NCI-H524 (cell line): ENCODE measurements at places on chromosomes 2 and 18.

DNA sequence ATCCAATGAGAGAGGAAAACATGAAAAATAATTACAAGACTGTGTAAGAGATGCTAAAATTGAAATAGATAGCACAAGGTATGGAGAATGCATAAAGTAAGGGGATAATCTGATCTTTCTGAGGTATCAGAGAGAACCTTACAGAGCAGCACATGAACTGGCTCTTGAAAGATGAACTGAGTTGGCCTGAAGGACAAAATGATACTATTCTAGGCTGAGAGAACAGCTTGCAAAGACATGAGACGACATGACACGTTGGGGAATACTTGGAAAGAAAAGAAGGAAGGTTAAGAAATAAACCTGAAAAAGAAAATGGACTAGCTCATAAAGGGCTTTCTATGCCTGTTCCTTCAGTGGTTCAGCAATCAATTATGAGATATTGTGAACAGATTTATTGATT lies 152.7 kb upstream of the MYO3B start:
- DNase-seq: no peak

DNA sequence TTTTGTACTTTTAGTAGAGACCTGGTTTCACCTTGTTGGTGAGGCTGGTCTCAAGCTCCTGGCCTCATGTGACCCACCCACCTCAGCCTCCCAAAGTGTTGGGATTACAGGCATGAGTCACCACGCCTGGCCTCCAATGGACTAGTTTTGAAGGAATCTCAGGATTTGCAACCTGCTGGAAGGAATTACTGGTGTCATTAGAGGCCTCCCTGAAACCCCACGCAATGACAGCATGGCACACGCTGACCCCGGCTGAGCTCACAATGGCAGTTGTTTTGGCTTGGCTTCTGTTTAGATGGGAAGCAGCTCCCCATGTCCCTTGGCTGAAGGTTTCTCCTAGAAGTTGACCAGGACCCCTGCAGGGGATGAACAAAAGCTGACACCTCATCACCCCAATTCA lies 23.1 kb upstream of the COPS8 start:
- no peak for DNase-seq

GRCh38 chr2:203803053-203803429 lies 64.5 kb upstream of the CTLA4 start:
- DNase-seq: no peak

- DNase-seq: no peak
Measured at GRCh38 chr2:121103960-121104359, 181.0 kb downstream of the TFCP2L1 start.

GRCh38 chr2:59752071-59752470 lies 801.4 kb downstream of the BCL11A start:
- no peak for DNase-seq

DNA sequence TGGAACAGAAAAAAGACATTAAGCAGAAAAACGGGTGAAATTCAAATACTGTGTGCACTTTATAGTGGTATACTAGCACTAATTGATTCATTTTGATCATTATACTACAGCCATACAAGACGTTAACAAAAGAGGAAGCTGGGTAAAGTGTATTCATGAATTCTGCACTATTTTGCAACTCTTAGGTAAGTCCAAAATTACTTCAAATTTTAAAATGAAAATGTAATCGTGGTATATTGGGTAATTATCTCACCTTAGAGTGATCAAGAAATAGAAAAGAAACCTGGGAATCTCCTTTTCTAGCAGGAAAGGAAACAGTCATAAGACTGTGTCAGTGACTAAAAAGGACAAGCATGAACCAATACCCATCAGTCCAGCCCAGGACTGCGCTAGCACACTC lies 5.4 kb downstream of the TGFBRAP1 start:
- DNase-seq: no peak

DNA sequence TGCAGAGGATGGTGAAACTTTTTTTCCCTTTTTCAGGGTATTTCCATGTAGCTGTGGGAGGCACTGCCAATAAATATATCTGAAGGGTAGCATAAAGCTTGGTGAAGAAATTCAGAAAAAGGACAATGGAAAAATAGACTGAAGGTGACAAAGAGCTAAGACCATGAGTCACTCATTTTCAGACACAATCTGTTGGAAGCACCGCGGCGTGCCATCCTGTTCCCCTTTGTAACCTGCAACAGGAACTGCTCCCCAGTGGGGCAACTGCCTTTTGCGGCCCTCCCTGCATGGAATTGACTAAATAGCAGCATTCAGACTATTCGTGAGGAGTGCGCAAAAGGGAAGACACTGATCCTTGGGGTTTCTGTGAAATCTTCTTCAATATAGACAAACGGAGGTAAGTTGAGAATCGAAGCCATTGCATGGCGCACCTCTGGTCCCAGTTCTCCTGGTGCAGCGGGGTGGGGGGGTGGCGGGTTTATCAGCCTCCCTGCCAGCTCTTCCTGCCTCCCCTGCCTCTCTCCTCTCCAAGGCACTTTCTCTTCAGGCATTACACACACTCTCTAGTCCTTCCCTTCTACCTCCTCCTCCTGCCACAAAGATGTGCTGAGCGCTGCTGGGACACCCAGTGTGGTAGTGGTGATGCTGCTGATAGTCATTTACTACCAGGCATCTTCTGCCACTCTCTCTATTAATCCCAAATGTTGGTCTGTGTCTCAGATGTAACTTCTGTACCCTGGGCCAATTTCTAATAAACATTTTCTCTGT lies 126.2 kb upstream of the TMEM200C start:
- no peak for DNase-seq

- no peak for DNase-seq
Measured at GRCh38 chr2:75315436-75315835, 116.1 kb upstream of the TACR1 start.

DNA sequence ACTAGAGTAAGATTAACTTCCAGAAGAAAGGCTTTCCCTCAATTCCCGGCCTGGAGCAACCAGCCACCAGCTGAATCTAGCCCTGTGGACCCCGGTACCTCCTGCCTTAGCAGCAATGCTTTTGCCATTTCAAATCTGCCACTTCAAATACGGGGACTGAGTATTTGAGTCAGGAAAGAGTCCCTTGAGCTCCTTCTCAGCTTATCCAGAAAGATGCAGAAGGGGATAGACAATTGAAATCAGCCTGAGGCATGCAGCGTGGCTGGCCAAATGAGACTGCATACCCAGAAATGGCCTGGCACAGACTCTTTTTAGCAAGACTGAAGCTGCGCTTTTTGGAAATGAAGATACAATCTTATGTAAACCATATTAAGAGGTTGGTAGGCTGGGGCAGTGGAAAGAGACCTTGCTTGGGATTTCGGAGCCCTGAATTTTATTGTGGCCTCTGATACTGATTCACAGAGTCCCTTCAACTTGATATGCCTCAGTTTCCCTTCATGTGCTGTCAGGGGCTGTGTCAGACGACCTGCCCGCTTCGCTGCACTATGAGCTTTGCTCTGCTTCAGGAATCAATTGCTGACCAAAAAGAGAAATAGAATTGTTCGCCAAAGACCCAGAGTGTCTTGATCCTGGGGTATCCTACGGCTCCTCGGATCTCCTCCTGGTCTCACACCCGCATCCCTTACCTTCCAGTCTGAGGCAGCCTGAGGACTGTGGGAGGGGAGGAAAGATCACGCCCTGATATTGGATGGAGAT lies 1.0 kb downstream of the MATN3 start:
- no peak for DNase-seq

DNA sequence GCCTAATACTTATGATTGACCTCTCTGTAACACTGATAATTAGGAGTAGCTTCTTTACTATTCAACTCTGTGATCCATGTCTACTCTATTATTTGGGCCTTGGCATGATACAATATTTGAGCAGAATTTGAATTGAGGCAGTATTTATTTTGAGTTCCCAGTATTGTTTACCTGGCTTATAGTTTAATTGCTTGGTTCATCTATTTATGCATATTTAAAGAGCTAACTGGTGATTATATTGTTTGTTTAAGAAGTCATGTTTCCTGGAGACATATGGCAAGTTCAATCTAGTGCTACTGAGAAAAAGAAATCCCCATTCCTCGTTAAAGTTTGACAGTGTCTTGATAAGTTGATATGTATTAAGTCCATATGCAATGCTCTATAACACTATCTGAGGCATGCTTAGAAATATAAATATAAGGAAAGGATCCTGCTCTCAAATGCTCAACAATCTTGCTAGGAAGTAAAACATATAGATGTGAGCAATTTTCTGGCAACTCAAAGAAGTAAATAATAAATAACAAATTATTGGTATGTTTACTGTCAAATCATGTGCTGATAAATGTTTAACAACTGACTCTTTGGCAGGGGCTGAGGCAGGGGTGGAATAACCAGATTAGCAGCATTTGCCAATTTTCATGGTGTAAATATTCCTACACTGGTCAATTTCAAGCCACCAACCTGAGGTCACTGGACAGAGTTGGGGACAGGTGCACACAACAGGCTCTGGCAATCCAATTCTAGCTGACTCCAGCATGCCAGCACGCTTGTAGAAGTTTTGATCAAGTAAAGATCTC lies 430.2 kb upstream of the PIK3C3 start:
- no peak for DNase-seq

DNA sequence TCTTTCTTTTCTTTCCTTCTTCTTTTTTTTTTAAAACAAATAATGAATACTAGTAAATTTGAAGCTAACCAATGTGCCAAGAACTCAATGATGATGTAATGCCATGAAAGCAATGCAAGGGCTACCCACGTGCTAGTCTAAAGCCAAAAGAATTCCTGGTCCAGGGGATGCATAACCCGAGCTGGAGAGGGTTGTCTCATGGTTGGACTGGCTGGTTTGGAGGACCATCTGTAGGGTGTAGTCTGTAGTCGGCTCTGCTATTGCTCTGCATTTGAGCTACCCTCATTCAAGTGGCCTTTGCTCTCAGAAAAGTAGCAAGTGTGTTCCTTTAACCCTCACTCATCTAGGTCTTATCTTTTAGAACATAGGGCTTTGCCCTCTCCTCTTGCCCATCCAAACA lies 469.6 kb upstream of the CELF4 start:
- DNase-seq: no peak

GRCh38 chr18:54991981-54992380 lies 32.7 kb upstream of the CCDC68 start:
- DNase-seq: no peak

DNA sequence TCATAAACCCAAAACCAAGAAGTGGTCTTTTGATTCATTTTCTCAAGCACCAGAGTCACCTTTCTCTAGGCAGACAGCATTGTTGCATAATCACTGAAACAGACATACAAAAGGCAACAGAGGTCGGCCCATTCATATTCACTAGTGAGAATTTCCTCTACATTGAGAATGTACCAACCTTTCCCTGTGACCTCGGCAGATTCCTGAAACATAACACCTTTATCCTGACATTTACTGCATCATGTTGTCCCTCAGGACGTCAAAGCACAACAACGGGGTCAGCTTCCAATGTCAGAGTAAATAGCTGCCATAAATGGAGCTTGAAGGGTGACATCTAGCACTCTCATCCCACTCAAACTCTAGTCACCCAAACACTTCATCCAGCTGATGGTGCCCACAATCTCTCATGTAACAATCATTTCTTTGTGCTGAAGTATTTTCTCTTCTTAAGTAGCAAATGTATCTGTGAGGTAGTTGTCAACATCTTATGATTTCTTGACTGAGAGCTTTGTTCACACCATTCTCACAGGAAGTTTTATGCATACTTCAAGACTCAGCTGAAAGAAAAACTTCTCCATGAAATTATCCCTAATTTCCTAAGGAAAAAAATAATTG lies 802.6 kb upstream of the CHAC2 start:
- DNase-seq: no peak

GRCh38 chr2:197307933-197308521 lies 2.6 kb downstream of the ANKRD44 start:
- DNase-seq: no peak

- DNase-seq: no peak
Measured at GRCh38 chr2:121241466-121241865, 43.5 kb downstream of the TFCP2L1 start.

DNA sequence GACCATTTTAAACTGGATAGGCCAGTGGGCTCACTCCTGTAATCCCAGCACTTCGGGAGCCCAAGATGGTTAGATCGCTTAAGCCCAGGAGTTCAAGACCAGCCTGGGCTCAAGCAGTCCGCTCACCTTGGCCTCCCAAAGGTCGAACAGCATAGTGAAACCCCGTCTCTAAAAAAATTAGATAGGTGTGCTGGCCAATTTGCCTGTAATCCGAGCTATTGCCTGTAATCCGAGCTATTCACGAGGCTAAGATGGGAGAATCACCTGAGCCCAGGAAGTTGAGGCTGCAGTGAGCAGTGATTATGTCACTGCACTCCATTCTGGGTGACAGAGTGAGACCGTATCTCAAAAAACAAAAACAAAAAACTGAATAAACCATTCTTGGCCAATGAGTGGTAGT lies 52.6 kb upstream of the EMILIN2 start:
- no peak for DNase-seq

DNA sequence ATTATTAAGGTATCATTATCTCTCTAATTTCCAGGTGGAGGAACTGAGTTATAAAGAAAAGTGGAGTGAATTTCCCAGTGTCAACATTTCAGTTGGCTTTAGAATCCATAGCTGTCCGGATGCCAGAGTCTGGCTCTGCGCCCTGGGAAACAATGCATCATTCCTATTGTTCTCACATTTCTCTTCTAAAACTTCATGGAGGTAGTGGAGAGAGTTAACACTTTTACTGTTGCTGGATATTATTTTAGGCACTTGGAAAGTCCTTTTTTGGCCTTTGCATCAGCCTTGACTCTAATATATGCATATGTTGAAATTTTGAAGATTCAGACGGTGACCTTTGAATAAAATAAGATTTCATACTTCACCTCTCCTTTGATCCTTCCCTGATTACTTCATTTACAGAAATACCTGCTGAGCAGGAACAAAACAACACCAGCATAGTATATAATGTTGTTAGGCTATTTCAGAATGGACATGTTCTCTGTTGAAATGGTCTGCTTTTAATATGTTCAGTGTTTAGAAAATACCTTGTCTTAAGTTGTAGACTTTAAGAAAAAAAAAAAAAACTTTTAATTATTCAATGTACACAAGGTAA lies 148.8 kb downstream of the EPHA4 start:
- DNase-seq: no peak

- DNase-seq: no peak
Measured at GRCh38 chr18:60656553-60656952, 284.0 kb upstream of the MC4R start.

DNA sequence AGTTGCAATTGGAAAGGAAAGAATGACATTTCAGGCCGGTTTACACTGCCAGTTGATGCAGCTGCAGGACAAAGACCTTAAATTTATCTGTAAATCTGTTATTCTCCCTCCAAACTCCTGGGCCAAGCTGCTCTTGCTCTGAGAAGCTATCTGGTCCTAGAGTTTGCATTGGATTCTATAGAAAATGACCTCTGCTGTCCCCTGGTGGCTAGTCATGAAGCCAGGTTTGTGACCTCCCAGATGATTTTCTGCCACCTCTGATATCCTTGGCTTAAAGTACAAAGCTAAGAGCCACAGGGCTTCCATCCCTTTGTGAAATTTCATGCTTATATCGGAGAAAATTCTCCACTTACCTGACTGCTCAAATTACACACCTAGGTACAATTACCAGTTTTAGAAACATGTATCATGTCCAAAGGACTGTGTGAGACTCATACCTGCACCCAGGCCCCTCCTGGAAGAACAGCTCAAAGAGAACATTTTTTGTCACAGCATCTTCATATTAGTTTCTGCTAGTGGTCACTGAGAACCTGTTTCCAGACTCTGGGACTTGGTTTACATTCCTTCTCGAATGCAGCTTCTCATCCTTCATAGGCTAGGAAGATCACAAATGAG lies 28.9 kb upstream of the IER3IP1 start:
- peak; percentile 38 for DNase-seq

GRCh38 chr2:165594231-165594934 lies 124.9 kb downstream of the CSRNP3 start:
- no peak for DNase-seq

- no peak for DNase-seq
Measured at GRCh38 chr2:14654835-14655282, 22.3 kb downstream of the LRATD1 start.
